Activated CD8-positive, alpha-beta memory T cell treated with anti-CD3 and anti-CD28 coated beads for 1 hour (primary cell): ENCODE measurements at places on chromosomes 2 and 18.

DNA sequence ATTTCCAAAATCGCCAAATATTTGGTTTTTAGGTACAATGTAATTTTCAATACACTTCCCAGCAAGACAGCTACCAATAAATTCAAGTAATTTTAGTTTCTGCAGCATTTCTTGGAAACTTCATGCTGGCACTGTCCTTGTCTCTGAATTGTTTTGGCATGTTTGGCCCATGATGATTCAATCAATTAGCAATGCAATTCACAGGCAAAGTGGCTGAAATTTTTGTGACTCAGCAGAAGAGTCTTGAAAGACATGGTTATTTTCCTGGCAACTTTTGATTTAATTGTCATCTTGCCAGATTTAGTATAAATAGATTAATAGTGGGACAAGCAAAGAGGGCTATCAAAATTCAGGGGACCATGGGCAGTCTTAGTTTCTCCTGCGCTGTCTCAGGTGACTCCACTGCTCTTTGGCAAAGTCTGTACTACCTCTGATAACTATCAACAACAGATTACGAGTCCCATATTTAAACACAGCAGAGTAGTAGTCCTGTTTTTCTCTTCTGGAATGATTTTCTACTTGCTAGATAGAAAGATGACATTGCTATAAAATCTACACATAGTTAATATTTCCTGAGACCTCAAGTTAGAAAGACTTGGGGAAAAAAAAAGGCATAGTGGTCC lies 88.9 kb upstream of the CYP26B1 start:
- DNase-seq, result no peak

DNA sequence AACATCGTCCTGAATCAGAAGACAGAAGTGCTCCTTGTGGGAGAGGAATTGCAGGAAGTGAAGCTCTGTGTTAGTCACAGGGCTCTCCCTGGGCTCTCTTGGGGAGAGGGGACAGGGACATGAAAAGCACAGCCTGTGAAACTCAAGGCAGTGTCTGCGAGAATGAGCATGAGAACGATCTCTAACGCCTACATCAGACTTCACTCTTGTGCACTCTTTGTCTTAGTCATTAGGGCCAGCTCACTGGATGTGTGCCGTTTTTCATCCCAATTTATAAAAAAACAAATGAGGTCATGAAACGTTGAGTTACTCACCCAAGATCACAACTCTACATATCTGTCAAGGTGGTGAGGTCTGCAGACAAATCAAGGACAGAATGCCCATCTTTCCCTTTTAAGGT lies 27.0 kb upstream of the TWIST2 start:
- no peak for DNase-seq

GRCh38 chr2:127225186-127225960 lies 5.3 kb upstream of the CYP27C1 start:
- DNase-seq, result no peak

DNA sequence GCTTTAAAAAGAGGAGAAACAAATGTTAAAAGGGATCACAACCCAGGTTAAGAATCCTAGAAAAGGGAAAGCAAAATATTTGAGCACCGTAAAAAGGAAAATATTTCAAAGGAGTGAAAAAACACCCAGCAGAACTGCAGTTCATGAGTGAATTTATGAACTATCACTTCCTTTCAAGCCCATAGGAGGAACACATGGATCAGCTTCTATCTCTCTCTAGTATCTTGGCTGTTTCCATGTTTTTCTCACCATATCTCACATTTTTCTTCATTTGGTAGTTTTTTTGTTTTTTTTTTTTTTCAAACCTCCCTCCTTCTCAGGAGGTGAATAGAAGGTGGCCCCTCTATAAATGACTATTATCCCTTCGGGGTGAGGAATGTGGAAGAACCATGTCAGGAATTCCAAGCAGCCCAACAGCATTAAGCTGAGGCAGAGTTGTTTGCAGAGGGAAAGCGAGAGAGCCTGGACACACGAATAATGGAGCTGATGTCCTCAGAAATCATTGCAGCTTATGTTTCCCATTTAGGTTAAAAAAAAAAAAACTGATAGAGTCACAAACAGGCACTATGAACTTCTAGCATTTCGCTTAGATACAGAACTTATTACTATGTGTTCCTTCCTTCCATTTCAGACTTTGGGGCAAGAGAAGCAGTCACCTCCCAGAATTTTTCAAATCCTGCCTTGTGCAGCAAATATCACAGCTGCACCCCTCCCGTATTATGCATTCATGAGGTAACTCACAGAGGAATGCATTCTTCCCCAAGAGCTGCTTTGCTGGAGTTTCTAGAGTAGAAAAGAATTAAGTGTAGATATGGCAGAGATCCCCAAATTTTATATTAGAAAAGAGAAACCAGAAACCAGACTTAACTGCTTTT lies 315.6 kb downstream of the IRS1 start:
- DNase-seq, result no peak

GRCh38 chr2:106269591-106270291 lies 75.6 kb upstream of the UXS1 start:
- DNase-seq, result no peak

DNA sequence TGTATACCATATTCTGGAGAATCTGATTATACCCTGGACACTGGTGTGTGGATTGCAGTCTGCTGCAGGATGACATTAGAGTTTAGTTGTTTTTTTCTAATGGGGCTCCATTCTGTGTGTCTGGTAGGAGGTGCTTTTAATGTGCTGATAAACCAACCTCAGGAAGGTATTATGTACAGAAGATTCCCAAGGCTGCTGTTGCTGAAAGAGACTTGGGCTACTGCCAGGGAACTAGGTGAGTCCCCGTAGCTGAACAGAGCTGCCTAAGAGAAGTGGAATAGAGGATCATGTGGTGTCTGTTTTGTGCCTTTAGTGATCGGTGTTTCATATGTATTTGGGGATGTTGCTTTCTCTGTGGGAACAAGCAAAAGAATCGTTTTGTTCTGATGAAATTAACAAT lies 16.5 kb downstream of the SPATA3 start:
- no peak for DNase-seq

DNA sequence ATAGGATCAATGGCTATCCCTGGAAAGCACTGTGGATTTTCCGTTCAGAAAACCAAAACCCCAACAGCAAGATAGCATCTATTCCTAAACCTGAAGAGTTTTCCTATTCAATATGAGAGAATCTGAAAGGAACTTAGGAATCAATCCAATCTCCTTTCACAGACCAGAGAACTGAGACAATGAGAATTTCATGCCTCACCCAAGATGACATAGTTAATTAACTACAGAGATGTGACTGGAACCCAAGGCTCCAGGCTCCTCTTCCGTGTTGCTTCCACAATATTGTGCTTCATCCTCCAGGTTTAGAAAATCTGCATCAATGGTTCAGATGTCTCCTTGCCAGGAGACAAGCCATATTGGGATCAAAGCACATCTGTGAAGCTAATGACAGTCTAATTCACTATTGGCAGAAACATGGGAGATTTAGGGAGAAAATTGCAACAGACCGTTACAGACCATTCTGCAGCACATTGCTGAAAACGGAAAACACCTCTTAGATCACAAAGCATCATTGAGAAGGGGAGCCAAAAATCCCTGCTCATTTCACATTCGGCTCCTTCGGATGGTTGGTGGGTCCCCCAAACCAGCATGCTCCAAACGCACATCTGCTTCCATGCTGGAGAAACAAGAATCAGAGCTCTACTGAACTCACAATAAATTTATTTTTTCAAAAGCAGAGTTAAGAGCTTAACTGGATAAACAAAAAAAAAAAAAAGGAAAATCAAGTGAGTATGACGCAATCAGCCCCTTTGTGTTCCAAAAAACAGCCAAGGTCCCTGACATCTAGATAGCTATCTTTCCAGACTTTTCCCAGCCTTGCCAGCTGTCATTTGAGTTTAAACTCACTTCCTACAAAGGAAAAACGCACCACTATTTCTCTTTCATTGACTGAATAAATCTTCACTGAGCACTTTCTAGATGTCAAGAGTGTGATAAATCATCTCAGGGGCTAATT lies 290.3 kb downstream of the C1D start:
- no peak for DNase-seq

- no peak for DNase-seq
These were observed 2.1 kb upstream of the CACNB4 start for GRCh38 chr2:152100961-152101360.

DNA sequence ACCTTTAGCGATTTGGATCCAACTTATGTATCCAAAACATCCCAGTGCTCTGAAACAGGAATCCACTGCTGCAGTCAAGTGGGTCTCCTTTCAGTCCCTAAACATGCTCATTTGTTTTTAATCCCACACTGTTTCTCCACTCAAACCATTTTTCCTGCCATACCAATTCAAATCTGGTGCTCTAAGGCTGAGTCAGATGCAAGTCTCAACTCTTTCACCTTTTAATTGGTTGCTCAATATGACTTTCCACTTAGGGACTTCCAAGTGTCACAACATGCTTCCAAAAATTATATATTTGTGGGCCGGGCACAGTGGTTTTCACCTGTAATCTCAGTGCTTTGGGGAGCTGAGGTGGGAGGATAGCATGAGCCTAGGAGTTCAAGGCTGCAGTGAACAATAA lies 113.4 kb upstream of the TANK start:
- DNase-seq, result no peak

- no peak for DNase-seq
These were observed 119.2 kb downstream of the MYCN start for GRCh38 chr2:16059393-16060016.
